ENCODE measurements at places on chromosomes 5 and 9.

DNA sequence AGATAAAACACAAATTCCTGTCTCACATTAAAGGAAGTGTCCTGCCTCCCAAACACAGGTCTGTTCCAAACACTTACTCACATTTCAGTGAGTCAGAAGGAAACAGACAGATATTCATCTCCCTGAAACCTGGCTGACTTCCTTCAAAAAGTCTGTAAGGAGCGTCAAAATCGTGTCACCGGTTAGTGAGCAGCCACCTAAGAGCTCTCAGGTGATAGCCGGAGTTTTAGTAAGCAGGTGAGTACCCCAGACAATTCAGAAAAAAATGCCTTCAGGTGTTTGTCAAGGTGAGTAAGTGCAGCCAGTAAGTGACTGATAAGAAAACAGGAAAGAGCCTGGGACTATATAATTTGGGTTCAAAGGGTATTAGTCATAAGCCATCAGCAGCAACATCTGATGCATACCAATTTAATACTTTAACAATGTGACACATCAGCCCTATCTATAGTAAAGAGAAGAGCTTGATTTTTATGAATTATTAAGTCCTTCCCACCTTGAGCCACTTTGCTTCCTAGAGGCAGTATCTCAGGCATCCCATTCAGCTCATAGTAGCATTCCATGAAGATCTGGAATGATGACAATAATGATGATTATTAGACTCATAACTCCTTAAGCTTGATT lies 1.3 kb upstream of the ITGA2 start:
- DNase-seq, result no peak

DNA sequence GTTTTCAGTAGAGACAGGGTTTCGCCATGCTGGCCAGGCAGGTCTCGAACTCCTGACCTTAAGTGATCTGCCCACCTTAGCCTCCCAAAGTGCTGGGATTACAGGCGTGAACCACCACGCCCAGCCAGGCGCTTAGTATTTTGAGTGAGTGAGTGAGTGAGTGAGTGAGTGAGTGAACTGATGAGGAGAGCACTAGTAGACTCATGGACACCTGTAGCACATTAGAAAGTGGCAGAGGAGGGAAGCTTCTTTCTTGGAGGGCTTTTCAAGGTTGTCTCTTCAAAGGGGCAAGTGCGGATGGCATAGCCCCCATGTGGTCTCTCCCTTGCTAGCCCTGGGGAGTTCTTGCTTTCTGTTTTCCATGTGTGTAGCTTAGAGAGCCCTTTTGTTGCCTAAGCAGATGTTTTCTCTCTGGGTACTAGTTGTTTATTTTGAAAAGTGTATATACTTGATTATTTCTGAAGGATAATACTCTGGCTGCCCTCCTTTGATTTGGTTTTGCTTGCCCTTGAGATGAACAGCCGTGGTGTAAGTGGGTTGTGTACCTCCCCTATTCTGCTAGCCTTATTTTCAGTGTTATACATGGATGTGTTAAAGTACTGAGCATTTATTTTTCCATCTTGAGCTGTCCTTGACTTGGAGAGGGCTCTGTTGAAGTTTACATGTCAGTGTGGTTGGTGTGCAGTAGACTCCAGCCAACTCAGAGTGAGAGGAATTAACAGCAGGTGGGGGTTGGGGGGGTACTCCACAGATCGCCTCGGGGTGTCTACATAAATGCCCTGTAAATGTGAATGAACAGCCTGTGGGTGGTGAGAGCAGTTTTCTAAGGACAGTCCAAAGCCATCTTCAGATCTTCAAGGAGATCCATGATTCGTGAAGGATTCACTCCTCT lies 35.5 kb downstream of the PRRC2B start:
- DNase-seq, result no peak

- DNase-seq, result no peak
These were observed 2.8 kb downstream of the GRHPR start for GRCh38 chr9:37425298-37425752.

DNA sequence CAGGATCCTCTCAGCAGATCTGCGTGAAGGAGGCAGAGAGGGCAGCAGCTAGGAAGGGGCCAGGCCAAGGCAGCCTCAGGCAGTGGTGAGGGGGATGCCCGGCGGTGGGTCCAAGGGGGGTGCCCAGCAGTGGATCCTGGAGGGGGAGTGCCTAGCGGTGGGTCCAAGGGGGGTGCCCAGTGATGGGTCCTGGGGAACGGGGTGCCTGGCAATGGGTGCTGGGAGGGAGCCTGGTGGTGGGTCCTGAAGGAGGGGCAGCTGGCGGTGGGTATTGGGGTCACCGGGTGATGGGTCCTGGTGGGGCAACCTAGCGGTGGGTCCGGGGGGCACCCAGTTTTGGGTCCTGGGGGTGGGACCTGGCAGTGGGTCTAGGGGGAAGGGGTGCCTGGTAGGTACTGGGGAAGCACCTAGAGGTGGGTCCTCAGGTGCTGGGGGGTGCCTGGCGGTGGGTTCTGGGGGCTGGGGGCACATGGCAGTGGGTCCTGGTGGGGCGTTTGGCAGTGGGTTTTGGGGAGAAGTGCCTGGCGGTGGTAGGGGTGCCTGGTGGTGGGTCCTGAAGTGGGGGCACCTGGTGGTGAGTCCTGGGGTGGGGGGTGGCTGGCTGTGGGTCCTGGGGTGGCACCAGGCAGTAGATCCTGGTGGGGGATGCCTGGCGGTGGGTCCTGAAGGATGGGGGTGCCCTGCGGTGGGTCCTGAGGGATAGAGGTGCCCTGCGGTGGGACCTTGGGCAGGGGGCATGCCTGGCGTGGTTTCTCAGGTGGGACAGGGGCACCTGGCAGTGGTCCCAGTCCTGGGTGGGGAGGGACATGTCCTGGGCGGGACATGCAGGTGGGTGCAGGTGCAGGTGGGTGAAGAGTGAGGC lies 1.9 kb downstream of the LRRC14B start:
- DNase-seq, result no peak

GRCh38 chr9:37911271-37911681 lies 7.3 kb upstream of the SLC25A51 start:
- DNase-seq, result no peak

- no peak for DNase-seq
These were observed 187.4 kb downstream of the AGTPBP1 start for GRCh38 chr9:85554349-85554748.

DNA sequence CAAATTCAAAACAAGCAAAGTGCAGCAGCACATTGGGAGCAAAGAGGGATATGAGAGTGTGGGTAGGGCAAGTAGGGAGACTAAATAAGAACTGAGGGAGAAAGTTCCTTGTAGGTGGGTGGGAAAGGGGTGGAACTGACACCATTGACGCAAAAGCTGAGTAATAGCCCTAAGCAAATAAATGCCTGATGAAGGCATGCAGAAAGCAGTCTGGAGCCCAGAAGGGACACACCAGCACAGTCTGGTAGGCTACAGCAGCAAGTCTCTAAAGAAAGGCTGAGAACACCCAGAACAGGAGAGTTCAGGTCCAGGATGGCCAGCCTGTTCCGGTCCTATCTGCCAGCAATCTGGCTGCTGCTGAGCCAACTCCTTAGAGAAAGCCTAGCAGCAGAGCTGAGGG lies at the start of gene INSL4:
Gene INSL4 (plus strand): TSS at position 208 of the 400 bp plus-strand sequence. CDS start 105 bp downstream, at position 313.
- DNase-seq, result no peak

DNA sequence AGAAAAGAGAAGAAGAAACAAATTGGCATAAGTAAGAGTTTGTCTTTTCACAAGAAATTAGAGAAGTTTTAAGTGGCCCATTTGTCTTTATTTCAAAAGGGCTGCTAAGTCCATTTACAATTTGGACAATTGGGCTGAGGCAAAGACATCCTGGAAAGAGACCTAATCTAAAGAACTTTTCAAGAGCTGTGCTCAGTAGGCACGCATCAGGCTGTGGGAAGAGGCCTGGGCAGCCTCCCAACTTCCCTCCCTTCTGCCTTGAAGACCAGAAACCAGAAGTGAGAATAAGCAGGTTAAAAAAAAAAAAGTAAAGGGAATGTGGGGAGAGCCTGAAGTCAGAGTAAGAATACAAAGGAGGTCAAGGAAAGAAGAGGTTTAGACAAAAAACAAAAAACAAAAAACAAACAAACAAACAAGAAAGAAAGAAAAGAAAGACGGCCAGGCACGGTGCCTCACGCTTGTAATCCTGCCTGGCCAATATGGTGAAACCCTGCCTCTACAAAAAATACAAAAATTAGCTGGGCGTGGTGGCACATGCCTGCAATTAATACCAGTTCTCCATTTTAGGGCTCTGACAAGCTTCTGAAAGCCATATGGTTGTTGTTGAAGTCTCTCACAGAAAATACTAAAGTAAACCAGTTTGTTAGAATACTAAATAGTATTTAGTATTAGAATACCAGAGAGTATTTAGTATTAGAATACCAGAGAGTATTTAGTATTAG lies 48.0 kb upstream of the CEP78 start:
- DNase-seq, result no peak

DNA sequence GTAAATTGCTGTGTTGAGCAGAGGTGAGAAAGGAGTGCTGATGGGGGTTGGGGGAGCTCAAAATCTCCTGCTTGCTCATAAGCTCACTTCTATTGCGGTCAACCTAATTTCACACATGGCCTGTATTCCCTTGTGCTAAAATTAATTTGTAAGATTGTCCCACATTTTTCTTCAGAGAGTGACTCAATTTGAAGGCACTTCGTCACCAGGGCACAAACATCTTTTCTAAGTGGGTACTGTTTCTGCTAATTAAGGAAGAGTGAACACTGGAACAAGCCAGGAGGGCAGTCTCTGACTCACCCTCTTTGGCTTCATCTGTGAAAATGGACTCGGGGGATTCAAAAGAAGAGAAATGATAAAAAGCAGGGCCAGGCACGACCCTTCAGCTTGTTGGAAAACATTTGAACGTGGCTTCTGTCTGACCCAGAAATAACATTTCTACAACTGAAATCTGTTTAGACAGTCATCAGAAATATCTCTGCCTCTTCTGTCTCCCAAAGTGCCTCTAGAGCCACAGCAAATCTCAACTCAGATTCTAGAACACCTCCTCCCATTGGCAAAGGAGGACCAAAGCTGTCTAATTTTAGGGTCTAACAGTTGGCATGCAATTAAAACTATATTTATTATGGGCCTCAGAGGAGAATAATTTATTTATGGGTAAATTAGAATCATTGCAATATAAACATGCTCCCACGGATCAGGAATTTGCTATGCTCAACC lies 49.8 kb downstream of the FEM1C start:
- no peak for DNase-seq

DNA sequence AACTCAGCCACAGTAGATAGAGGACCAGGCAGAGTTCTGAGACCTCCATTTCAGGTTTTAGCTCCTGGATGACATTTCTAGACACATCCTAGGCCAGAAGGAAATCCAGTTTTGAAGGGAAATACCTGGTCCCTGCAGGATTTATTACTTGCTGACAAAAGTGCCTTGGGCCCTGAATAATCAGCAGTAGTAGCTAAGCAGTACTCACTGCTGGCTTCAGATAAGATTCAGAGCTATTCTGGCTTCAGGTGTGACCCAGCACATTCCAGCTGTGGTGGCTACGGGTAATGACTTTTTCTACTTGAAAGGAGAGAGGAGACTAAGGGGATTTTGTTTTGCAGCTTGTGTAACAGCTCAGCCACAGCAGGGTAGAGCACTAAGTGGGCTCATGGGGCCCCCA lies 34.0 kb downstream of the NDUFAF2 start:
- DNase-seq, result no peak

DNA sequence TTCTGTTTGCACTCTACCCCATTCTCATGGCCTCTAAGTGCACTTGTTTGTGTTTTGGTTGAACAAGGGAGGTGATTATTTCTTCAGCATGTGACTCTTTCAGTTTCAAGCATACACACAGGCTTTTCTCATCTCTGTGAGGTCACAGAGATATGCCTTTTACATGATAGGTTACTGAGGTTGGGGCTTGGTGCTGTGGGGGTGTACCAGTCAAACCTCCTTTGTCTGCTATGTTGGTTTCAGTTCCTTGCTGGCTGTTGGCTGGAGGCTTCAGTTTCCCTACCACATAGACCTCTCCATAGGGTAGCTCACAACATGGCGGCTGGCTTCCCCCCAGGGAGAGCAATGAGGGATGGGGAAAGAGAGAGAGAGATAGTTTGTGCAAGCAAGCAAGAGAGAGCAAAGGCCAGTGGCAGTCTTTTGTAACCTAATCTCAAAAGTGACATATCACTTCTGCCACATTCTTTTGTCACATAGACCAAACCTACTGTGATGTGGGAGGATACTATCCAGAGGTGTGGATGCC lies 96.7 kb upstream of the SEMA6A start:
- DNase-seq, result no peak

Data from stimulated activated naive CD8-positive, alpha-beta T cell treated with anti-CD3 and anti-CD28 coated beads, Interleukin-15, Interleukin-2, amounts not matched to agents 100 U/mL and 50 U/mL, for 24 hours (primary cell).